ENCODE measurements at places on chromosomes 7 and 10.

DNA sequence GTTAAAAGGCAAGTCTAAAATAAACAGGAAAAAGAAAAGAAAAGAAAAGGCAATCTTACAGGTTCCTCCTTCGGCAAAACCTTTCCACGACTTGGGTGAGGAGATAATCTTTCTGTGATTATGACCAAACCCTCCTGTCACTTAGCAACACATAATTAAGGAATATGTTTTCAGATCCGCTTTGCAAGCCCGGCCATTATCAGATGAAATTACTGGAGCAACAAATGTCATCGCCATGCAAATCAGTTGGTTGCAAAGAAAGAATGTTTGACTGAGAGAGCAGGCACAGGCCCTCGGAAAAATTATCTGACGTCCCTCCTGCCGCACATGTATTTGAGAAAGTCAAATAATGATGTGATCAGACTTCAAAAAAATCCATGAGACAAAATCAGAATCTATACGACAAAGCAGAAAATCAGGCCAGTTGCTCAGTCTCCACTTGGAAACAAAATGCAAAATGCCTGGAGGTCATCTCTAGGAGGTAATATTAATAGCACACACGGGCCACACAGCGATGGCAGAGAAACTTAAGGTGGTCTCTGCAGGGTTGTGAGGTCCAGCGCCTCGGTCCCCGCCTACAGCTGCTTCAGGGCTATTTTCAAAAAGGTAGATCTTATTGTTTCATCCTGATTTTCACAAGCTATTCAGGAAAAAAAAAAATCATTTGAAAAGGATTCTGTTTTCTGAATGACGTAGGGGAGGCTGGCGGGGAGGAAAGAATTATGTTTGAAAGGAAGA, 82.7 kb downstream of the ZRANB1 start:
- DNase-seq: peak; percentile 98

- no peak for DNase-seq
Measured at GRCh38 chr7:103065667-103066066, 8.9 kb downstream of the FBXL13 start.

GRCh38 chr7:26658389-26659084, 205.9 kb downstream of the SKAP2 start:
- DNase-seq: no peak

DNA sequence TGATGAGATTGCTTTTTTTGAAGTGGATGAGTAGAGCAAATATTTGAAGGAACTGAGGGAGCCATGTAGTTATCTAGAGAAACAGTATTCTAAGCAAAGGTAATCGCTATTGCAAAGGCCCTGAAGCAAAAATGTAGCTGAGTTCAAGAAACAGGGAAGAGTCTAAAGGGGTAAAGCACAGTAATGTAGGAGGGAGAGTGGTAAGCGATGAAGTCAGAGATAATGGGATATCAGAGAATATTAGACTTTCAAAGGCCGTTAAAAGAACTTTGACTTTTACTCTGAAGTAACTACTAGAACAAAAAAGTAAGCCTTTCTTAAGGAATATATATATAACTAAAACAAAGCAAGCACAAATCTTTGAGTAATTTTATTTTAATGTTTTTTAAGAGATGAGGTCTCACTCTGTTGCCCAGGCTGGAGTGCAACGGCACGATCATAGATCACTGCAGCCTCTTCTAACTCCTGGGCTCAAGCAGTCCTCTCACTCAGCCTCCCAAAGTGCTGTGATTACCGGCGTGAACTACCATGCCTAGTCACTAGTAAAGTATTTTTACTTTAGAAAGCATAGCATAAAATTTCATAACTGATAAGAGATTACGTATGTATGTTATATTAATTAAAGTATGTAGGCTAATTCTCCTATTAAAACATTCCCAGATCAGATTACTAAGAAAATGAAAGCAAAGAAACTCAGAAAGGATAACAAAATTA, 61.7 kb upstream of the OIT3 start:
- no peak for DNase-seq

DNA sequence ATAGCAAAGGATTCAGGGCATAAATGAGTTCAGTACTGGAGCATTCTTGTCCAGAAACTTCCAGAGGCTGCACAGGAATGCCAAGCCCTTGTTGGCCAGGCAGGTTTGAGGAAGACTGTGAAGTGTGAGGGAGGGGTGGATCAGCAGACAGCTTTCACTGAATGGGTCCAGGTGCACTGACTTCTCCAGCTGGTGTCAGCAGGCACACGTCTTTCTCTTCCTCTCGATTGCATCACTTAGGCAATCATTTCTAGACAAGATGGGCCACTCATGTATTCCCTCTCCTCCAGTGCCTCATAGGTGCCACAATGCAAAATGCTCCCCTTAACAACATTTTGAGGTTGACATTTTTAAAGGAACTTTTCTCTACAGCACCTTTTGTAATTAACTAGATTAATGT, 15.6 kb upstream of the PLEKHS1 start:
- DNase-seq: no peak

DNA sequence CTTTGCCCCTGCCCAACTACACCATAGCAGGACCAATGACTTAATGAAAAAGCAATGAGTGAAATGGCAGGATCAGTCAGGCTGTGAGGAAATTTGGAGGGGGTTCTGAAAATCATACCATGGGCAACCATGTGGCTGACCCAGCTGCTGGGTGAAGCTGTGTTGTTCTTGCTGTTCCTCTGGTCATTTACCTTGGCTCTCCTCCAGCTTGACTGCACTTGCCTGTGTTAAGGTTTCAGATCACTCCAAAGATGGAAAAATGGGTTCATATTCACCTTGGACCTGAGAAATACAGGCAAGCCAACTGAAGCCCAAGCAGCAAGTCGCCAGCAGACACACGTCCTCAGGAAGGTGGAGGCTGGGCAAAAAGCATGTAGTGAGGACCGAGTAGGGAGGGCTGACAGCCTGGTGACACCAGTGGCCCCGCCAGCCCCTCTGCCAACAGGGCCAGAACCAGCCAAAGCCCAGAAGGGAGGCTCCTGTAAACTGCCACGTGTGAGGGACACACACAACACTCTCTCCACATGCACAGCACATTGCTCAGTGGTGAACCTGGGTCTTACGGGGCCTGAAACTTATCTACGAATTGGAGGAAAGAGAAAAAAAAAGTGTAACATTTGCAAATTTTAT, 40.1 kb downstream of the PARP12 start:
- no peak for DNase-seq

DNA sequence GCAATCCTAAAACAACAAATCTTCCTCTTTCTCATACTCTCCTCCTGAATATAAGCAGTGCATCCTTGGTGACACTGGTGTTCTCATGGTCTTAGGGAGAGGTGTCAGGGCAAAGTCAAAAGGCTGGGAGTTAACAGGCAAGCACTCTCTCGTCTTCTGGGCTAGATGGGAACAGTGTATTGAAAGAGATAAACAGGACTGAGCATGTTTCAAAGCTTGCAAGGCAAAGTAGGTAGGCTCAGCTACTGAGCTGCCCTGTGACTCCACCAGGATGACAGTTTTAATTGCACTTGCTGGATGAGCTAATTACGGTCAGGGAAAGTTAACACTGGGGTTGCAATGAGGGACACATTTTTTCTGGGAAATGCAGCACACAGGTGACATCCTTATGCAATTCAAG, 554.9 kb upstream of the NRP1 start:
- no peak for DNase-seq

DNA sequence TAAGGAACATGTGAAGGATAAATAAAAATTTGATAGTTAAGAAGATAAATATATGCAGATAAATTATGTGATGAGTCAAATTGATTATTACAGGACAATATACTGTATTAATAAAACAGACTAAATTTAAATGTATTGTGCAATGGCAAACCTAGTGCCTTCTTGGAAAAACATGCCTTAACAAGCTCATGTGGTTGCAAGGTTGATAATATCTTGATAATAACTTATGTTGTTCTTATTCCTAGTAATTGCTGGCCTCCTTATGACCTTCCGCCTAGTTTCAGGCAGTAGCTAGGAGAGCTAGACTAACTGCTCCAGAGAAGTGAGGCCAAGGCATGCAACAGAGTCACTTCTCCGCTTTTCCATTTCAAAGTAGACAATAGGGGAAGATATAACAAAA, 7.6 kb upstream of the RAB11FIP2 start:
- DNase-seq: no peak

DNA sequence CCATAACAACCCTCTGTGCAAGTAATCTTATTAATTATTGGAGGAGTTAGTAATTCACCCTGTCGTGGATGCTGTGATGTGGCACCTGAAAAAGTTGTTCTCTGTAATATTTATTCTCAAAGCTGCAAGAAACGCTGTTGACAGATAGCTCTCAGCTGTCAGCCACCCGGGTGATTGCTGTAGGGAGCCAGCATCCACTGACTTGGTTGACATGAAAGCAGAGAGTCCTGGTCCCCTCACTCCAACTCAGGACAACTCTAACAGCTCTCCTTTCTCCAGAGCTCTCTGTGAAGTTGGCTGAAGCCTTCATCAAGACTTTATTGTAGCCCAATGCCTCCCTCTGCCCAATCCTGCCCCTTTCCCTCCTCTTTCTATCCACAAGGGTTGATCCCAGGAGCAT, 98.0 kb downstream of the FAM107B start:
- no peak for DNase-seq

GRCh38 chr10:130807721-130808120, 503.8 kb downstream of the TCERG1L start:
- DNase-seq: no peak

GRCh38 chr7:68813551-68814080, 784.7 kb upstream of the AUTS2 start:
- DNase-seq: peak; percentile 64

DNA sequence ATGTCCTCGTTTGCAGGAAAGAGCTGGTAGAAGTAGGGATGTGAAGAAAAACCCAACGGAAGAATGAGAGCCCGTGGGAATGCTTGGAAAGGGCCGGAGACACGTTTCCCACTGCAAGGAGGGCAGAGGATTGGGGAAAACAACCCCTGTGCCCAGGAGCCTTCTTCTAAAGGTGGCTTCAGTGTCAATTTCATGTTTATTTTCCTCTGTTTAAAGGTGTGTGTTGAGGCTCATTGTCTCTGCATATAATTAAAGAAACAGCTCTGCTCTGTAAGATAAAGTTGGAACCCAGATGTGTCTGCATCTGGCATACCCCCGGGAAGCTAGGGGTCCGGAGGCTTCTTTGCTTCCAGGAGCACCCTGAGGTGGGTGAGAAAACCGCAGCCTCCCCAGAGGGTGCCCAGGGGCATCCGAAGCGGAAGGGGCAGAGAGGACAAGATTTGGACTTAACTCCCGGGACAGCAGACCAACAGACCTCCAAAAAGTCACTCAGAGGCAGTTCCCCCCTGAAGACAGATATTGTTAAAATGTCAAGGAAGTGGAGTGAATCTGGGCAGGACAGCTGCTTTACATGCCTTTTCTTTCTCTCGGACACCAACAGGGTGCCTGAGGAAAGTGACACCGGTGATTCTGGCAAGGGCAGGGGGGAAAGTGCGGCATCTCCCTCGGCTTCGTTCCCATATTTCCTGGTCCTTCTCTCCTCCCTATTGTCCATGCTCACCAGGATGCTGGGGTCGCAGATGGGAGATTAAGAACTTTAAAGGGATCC, 8.6 kb upstream of the GATA3 start:
- DNase-seq: no peak

GRCh38 chr10:23199768-23200511, 7.8 kb downstream of the PTF1A start:
- no peak for DNase-seq

DNA sequence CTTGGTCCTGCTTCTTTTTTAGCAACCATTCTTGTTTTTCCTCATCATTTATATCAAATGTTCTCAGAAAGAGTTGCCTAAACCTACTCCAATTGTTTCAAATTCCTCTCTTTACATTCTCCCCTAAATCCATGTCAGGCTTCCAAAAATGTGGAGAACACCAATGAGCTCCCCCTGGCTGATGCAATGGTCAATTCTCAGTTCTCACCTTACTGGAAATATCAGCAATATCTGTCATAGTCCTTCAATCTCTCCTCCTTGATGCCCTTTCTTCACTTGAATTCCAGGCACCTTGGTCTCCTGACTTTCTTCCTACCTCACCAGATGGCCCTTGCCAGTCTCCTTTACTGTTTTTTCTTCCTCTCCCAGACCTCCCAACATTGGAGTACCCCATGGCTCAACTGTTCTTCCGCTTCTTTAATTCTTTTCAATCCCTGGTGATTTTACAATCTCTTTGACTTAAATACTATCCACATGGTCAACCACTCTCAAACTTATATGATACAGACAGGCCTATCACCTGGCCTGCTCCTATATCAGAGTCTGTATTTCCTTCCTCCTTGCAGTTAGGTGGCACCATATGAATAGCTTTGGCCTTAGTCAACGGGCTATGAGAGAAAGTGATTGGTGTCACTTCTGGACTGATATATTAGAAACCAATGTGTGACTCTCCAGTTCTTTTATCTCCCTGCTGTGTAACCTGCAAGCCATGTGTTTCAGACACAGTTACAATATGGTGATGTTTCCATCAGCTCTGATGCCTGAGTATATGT, 47.4 kb upstream of the CAV2 start:
- no peak for DNase-seq

- no peak for DNase-seq
Measured at GRCh38 chr10:103501186-103501585, 7.7 kb downstream of the NEURL1 start.

DNA sequence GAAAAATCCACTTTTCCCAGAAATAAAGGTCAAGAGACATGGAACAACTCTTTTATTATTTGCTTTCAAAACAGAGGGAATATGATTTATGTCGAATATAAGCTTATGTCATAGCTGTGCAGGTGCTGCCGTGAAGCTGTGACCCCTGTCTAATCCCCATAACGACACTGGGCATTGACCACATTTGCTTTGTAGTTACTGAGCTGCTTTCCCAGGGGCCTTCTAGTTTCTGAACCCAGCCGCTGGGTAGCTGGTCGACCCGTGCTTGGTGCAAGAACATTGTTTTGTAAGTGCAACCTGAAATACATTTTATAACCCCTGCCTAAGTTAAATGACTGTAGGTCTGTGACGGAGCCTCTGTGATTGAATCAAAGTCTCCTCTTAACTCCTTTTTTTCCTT, 144.9 kb upstream of the HDAC9 start:
- DNase-seq: no peak

GRCh38 chr10:29435809-29436501, 147.1 kb downstream of the LYZL1 start:
- DNase-seq: no peak

DNA sequence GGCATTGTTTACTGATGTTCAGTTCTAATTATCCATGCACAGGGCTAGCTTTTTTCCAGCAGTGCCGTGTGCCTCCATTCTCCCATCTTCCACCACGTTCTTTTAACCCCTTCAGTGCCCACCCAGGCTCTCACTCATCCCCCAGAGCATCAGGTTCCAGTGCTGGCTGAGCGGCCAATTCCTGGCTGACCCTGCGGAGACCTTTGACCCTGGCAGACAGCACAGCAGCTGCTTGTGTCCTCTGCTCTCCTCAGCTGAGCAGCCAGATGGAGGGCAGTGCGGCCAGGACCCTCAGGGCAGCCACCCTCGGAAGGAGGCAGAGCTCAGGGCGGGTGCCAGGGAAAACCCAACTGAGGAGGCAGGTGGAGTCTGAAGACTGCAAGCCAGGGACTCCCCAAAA, 48.4 kb downstream of the ZNF503 start:
- DNase-seq: no peak

DNA sequence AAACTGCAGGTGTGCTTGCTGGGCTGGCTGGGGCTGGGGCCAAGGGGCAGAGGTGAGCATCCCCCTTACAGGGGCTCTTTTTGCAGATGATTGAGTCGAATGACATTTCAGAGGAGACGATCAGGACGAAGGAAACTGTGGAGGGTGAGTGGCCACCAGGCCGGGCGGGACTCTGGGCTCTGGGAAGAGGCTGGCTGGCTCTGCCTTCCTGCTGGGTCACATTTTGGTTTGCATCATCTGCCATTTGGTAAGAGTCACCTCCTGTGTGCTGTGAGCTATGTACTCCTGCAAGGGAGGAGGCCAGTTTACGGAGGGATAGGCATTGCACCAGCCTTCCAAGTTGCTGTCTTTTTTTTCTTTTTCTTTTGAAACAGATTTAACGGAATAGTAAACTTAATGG, 73.0 kb upstream of the GTF2IRD1 start:
- no peak for DNase-seq
